ENCODE measurements at places on chromosomes 5 and 9.

DNA sequence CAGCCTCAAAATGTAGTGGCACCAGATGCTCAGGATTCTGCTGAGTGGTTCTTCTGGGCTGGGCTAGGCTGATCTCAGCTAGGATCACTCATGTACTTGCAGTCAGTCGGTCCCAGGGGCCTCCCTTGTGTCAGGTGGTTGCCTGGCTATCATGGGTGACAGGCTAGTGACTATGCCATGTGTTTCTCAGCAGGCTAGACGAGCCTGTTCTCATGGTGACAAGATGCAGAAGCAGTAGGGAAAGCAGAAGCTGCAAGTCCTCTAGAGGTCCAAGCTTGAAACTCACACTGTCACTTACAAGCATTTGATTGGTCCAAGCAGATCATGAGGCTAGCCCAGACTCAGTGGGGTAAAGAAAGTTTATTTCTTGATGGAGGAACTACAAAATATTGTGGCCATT, 15.2 kb upstream of the KCNMB1 start:
- no peak for DNase-seq

DNA sequence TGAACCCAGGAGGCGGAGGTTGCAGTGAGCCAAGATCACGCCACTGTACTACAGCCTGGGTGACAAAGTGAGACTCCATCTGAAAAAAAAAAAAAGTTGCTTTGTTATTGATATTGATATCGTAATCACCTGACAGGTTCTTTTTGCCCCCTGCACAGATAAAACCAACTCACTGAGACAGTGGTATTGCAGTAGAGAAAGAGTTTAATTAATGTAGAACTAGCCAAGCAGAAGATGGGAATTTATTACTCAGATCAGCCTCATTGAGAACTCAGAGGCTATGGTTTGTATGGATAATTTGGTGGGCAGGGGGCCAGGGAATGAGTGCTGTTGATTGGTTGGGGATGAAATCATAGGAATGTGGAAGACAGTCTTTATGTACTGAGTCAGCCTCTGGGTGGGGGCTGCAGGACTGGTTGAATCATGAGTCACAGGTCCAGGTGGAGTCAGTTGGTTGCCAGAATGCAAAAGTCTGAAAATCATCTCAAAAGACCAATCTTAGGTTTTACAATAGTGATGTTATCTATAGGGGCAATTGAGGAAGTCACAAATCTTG, 35.8 kb upstream of the MEGF10 start:
- DNase-seq = no peak

GRCh38 chr9:137220317-137221094, 1.5 kb downstream of the RNF208 start:
- DNase-seq = no peak

DNA sequence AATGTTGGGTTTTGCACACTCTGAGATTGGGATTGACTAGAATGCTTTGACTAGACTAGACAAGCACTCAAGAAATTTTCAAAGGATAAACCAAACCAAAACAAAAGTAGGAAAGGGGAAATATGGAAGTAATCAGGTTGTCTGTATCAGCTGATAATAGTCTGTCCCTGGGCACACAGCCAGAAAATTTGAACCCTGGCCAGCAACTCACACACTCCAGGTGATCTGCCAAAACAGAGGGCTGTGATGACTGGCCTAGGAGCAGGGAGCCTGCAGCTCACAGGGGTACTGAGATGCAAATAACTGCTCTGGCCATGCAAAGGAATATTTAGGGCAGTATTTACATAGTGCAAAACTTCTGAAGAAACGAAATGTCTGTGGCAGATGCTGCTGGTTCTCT, 112.3 kb upstream of the SMIM23 start:
- no peak for DNase-seq

DNA sequence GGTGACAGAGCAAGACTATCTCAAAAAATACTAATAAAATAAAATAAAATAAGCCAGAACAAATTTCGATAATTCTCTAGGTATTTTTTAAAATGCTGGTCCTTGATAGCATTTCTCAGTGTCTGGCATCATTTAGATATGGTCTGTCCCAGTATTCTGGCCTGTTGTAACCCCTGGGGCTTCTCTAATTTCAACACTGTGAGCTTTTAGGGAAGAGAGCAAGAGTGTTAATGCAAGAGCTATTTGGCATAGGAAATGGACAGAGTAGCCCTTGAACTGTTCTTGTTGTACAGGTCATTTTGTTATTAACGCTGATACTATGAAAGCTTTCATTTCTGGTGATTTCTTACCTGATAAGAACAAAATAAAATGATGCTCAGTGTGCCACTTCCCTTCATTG, 112.2 kb upstream of the ZNF608 start:
- no peak for DNase-seq

DNA sequence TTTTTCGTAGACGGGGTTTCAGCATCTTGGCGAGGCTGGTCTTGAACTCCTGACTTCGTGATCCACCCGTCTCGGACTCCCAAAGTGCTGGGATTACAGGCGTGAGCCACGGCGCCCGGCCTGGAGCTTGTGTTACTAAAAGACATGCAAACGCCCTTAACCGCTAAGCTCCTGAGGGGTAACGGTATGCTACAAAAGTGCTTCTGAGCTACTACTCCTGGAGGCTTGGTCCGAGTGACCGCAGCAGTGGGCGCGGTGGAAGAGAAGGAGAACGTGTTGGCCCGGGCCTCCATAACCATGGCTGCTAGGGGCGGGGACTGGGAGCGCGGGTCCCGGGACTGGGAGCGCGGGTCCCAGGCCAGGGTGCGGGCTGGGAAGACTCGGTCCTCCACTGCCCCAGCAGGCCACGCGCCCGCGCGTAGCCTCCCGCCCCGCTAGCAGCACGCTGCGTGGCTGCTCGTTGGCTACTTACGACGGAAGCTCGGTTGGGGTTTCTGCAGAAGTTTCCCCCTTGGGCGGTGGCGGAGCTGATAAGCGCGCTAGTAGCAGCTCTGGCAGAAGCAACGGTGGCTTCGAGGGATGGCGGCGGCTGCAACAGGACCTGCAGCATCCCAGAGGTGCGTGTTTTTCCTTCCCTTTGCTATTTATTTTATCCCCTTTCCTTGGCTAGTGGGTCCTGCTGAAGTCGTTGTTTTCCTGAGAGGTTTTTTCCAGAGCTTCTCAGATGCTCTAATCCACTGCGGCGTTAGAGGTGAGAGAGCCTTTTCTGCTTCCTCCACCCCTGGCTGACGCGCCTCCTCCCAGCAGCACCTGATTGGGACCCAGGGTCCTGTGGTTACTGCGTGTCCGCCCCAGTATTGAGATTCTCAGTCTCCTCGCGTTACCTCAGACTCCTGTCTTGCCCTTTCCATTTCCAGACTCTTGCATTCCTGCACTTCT, 69.2 kb upstream of the CCDC180 start:
- peak; percentile 70 for DNase-seq

DNA sequence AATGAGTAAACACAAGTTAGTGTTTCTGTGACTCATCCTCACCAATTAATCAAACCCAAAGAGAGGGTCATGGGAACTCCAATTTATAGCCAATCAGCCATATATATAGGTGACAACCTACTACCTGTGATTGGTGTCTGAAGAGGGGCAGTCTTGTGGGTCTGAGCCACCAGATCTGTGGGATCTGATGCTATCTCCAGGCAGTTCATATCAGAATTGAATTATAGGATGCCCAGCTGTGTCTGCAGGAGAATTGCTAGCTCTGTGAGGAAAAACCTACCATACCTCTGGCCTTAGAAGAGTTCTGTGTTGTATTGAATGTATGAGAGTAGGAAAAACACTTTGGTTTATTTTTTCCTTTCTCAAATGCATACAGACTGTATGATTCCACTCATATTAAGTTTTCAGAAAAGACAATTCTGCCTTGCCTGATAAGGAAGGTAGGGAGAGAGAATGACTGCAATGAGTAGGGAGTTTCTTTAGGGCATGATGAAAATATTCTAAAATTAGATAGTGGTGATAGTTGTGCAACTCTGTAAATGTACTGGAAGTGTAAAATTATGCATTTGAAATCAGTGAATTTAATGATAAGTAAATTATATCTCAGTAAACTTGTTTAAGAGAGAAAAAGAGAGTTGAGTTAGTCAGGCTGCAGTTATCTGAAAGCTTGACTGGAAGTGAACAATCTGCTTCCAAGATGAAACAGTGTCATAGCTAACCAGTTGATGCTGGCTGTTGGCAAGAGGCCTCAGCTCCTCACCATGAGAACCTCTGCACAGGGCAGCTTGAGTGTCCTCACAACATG, 274.9 kb downstream of the AUH start:
- DNase-seq = no peak

DNA sequence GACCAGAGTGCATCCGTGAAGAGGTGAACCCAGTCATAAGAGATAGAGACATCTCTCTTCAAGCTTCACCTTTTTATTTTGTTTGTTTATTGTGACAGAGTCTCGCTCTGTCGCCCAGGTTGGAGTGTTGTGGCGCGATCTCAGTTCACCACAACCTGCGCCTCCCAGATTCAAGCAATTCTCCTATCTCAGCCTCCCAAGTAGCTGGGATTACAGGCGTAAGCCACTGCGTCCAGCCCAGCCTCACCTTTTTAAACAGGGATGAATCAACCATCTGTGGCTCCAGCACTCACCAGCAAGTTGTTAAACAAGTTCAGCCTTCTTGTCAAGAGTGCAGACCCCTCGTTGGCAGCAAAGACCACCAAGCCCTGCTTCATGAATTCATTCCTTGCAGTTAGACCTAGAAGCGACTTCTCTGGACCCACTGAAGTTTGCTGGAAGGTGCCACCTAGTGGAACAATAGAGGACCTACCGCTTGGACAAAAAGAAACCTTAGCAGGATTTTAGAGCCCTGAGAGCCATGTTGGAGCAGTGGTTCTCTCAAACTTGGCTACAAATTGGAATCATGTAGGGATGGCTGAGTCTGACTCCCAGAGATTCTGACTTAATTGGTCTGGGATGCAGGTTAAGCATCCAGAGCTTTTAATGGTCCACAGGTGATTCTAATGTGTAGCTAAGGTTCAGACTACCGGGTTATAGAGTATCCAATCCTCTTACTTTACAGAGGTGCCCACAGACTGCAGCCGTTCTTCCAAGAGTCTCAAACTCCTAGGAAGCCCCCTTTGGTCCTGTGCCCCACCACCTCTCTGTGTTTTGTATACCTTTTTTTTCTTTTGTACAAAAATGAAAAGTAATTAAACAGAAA, 10.5 kb upstream of the GALNT10 start:
- DNase-seq = no peak

- no peak for DNase-seq
Observed at GRCh38 chr5:115842089-115842935, 577 bp downstream of the AP3S1 start.

- no peak for DNase-seq
Observed at GRCh38 chr9:132062806-132063205, 16.9 kb downstream of the MED27 start.

GRCh38 chr9:81508476-81508875, 180.9 kb downstream of the TLE1 start:
- DNase-seq = no peak

DNA sequence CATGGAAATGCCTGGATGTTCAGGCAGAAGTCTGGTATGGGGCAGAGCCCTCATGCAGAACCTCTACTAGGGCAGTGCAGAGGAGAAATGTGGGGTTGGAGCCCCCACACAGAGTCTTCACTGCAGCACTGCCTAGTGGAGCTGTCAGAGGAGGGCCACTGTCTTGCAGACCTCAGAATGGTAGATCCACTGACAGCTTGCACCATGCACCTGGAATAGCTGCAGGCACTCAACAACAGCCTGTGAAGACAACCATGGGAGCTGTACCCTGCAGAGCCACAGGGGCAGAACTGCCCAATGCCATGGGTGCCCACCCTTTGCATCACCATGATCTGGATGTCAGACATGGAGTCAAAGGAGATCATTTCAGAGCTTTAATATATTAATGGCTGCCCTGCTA, 36.9 kb downstream of the TRIP13 start:
- no peak for DNase-seq

DNA sequence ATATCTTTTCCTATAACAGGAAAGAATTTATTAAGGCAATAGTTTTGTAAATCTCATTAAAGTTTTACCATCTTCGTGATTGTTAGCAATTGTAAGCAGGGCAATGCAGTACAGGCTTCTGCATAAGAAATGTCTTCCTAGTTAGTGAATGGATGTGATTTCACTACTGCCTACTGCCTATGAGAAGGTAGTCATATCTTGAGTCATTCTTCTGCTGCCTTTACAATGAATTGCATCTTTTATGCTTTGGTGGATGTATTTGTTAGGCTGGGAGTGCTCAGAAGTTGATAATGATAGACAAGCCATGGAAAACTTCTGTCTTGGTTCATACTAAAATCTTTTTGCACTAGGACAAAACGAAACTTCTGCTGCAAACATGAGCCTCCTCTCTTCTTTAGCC, 128.0 kb downstream of the ADAMTSL1 start:
- DNase-seq = no peak

- no peak for DNase-seq
Observed at GRCh38 chr9:116275418-116276195, 122.0 kb downstream of the PAPPA start.

- DNase-seq = no peak
Observed at GRCh38 chr9:36207016-36207415, 16.3 kb downstream of the CLTA start.

GRCh38 chr5:129410488-129410887, 49.6 kb upstream of the ADAMTS19 start:
- DNase-seq = no peak

DNA sequence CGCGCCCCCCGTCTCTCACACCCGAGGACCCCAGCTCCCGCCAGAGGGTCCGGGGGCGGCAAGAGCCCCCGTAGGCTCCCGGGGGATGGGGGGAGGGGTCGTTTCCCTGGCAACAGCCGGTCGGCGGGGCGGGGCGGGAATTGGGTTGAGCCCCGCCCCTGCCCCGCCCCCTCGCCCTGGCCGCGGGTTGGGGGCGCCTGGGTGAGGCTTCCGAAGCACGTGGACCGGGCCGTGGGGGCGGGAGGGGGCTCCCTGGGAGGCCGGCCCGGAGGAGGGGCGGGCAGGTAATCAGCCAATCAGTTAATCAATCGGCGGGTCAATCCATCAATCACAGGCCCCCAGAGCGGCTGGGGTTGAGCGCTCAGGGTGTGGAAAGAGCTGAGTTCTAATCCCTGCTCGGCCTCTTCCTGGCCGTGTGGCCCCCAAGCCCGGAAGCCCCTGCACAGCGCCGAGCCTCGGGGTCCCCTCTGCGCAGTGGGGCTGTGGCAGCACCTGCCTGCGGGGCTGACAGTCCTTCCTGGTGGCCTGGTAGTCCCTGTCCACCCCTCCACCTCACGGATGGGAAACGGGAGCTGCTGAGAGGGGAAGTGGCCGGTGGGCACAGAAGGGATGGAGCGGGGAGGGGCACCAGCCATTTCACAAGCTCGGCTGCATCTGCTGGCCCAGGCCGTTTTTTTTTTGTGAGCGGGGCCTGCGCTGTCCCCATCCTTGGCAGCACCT, 174.2 kb upstream of the IER5L start:
- DNase-seq = no peak

DNA sequence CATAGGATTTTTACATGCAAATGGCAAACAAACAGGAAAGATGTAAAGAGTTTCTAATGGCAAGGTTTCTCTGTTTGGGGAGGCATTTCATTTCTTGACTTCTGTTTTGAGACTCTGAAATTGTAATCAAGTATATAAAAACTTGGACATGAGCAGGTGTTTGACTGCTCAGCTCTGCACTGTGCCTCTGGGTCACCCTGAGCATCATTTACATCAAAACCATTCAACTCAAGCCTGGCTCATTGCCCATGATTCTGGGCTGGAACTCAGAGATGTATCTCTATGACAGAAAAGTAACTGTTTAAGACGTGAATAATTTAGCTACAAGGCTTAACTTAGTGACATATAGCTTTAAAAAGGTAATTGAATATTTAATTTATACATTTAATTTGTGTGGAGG, 1402.4 kb upstream of the NUDT12 start:
- no peak for DNase-seq

GRCh38 chr5:138702166-138703077, 50.8 kb upstream of the CTNNA1 start:
- no peak for DNase-seq

GRCh38 chr5:65512170-65512937, 30.6 kb upstream of the ADAMTS6 start:
- no peak for DNase-seq

GRCh38 chr9:129745200-129745599, 7.6 kb downstream of the PTGES start:
- no peak for DNase-seq
